Renal cortical epithelial cell (primary cell): ENCODE measurements at places on chromosomes 13 and 19.
A peak's percentile ranks its signal among the peaks of the same experiment; 100 is the strongest.

DNA sequence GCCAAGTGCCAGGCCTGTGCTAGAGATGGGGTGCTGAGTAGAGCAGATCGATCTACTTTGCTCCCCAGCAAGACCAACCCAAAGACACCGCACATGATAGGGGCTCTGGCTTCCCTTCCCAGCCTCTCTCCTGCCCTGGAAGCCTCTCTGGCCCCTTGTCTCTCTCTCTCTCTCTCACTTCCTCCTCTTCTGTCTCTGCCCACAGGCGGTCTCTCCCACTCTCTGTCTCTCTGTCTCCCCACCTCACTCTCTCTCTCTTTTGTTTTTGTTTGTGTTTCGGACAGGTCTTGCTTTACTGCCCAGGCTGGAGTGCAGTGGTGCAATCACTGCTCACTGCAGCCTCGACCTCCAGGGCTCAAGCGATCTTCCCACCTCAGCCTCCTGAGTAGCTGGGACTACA lies 1.3 kb downstream of the SELENOV start:
- no peak for DNase-seq

GRCh38 chr19:15303105-15303780 lies 29.1 kb downstream of the BRD4 start:
- DNase-seq: no peak

DNA sequence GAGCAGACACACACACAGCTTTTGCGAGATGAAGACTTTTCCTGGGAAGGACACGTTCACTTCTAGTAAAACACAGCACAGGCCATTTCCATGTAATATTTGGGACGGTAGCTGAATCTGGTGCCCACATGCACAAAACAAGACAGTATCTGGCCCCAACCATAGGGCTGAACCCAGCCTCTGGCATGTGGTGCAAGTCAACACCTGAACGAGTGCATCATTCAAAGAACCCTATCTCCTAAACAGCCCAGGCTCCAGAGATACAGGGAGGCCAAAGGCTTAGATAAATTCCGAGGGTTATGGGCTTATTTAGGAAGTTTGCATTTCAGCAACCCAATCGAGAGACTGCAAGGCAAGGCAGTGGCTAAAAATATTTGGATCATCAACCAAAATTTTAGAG lies 2.7 kb upstream of the TFDP1 start:
- no peak for DNase-seq

DNA sequence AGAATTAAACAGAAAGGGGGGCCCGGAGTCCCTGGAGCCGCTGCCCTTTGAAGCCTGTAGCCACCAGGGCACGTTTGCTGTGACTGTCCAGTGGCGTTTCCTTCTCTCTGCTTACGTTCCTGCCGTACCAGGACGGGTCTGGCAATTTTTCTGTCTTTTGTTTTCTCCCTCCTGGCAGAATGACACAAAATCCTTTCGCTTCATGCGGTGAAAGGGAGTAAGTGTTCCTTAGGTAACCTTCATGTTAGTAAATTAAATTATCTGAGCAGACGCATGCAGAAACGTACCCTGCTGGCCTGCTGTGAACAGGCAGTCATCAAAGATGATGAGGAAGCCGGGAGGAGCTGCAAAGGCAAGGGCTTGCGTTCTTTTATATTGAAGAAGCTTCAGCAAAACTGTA lies 299.3 kb upstream of the ARGLU1 start:
- DNase-seq: peak; percentile 11

- no peak for DNase-seq
Measured at GRCh38 chr13:113657851-113658741, at the start of gene ATP4B. ATP4B (minus strand) TSS chr13:113658198; CDS start chr13:113658144, 54 bp downstream.

- no peak for DNase-seq
Measured at GRCh38 chr13:49320975-49321374, 73.2 kb downstream of the CDADC1 start.

DNA sequence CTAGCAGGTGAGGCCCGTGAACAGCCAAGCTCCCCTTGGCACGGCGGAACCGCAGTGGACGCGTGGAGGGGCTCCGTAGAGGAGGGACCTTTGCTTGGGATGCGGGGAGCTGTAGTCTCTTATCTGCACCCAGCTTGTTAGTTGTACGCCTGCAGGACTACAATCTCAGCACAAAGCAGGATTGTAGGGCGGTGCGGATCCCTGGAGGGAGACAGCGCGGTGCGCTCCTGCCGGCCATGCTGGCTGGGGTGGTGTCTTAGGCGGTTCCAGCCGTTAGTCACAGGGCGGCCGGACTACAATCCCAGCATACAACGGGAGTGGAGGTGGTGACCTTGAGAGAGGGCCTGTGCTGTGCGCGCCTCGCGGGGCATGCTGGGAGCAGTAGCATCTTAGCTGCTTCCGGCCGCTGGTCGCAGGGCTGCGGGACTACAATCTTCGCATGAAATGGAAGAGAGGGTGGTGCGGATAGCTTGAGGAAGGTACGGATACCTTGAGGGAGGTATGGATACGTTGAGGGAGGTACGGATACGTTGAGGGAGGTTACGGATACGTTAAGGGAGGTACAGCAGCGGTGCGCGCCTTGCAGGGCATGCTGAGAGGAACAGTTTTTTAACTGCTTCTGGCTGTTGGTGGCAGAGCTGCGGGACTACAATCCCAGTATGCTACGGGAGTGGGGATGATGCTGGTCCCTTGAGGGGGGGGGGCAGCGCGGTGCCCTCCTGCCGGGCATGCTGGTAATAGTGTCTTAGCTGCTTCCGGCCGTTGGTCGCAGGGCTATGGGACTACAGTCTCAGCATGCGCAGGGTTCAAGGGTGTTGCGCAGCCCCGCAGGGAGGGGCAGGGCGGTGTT lies 1419.1 kb downstream of the UQCRFS1 start:
- DNase-seq: peak; percentile 89

GRCh38 chr13:99506634-99507033 lies 5.4 kb downstream of the TM9SF2 start:
- no peak for DNase-seq
